ENCODE measurements at places on chromosomes 2 and 18.

DNA sequence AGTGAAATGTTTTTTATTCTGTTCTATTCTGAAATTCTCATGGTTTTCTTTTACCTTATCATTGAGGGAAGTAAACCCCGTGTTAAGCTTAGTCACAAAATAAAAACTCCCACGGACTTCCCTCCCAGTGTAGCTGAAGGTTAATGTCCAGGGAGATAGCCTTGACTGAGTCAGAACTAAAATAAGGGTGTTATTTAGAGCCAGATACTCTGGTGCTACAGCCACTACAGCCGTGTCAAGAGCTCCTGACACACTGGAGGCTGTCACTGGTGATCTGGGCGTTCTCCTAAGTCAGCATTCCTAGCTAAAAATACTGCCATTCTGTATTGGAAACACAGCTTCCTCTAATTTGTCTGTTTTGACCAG lies 82.0 kb upstream of the RANBP2 start:
- peak; percentile 67 for DNase-seq

- DNase-seq, result no peak
These were observed 460.9 kb downstream of the RIT2 start for GRCh38 chr18:42654556-42654955.

DNA sequence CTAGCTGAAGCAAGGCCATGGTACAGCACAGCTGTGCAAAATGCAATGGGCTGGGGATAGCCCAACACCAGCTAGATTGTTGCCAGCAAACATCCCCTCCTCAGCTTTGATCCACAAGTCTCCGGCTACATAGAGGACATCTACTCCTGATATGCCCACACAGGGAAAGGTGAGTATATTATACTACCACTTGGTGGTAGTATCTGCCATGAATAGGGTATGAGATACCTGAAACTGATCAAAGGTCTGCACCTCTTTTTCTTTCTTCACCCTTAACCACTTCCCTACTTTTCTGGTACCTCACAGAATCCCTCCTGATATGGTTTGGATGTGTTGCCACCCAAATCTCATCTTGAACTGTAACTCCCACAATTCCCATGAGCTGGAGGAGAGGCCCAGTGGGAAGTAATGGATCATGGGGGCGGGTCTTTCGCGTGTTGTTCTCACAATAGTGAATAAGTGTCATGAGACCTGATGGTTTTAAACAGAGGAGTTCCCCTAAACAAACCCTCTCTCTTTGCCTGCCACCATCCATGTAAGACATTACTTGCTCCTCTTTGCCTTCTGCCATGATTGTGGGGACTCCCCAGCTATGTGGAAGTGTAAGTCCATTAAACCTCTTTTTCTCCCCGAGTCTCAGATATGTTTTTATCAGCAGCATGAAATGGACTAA lies 279.6 kb downstream of the TXNL1 start:
- no peak for DNase-seq

GRCh38 chr2:196719110-196719872 lies 79.8 kb downstream of the CCDC150 start:
- no peak for DNase-seq

DNA sequence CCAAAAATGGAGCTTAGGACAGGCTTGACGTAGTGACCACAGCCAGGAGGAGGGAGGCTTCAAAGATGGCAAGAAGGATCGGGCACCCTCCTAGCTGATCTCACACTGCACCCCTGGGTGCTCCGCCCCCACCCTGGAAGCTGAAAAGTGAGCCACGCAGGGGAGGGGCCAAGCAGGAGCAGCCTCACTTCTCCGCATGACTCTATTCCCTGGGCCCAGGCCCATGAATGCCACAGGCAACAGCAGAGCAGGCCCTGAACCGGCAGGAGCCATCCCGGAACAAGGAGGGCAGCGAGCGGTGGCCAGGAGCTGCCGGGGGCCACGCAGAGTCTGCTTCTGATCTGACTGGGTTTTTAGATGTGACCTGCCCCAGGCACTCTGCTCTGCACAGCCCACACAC lies 30.0 kb downstream of the BIN1 start:
- no peak for DNase-seq

DNA sequence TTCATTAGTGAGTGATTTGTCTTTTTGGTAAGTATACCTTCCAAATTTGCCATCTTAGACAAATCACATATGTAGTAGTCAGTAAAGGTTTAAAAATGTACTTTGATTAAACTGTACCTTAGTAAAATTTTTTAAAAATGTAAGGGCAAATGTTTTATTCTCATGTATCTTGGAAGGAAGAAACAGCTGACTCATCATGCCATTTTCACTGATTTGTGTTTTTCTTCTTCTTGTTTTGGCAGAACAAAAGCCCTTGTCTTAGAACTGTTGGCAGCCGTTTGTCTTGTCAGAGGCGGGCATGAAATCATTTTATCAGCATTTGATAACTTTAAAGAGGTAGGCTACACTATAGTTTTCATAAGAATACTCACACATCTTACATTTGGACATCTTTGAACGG lies 136.5 kb downstream of the PRPF40A start:
- no peak for DNase-seq

- DNase-seq, result no peak
These were observed 47.7 kb upstream of the SMIM21 start for GRCh38 chr18:75475228-75475627.

DNA sequence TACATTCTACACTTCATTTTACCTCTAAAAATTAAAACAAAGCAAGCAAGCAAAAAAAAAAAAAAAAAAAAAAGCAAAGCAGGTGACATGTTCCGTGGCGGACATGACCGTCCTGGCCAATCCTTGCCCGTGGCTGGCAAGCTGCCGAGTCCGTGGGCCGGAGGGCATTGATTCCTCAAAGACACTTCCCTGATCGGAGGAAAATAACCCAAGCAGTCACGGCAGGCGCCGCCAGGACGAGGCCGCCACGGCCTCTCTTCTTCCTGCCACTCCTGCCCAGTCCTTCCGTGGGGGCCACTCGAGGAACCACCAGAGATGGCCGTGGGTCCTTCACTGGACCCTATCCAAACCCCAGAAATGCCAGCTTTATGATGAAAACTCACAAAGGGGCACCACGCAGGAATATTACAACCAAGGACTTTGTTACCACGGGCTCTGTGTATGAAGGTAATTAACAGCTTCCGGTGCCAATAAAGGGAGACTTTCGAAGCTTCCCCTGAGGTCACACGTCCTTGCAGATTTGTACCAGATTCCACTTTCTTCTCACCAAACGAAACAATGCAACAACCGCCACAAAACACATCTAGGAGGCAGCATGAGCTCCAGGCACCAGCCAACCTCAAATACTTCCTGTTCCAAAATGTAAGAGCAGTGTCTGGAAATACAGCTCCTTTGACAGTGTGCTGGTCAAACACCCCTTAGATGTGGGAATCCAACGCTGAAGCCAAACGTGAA lies 170.3 kb downstream of the HDAC4 start:
- DNase-seq, result no peak

DNA sequence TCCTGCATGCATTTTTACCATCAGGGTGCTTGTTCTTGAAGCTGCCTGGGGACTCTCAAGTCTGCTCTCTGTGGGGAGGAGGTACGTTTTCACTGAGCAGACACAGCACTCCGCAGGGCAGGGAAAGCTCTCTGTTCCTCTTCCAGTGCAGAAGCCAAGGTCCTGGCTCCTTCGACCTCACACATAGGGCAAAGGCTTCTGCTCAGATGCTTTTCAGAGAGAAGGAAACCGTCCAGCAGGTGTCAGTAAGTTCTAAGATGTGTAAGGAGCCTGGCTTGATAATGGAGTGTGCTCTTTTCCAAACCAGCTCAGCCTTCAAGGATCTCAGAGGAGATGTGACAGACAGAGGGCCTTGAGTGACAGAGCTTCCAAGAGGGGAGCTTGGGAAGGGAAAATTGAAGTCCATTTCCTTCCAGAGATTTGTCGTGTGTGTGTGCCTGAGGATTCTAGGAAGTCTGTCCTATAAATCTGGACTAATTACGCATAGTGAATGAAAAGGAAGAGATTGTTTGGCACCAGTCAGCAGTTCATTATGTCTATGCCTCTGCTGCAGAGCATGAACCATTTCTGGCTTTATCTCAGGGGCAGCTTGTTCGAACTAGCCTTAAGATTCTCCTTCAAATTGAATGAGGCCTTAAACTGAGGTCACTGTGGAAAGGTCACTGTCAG lies 67.3 kb upstream of the UPP2 start:
- peak; percentile 18 for DNase-seq

- no peak for DNase-seq
These were observed 492.3 kb downstream of the NYAP2 start for GRCh38 chr2:225891771-225892170.

- no peak for DNase-seq
These were observed 42.4 kb upstream of the PPM1B start for GRCh38 chr2:44126106-44126797.

DNA sequence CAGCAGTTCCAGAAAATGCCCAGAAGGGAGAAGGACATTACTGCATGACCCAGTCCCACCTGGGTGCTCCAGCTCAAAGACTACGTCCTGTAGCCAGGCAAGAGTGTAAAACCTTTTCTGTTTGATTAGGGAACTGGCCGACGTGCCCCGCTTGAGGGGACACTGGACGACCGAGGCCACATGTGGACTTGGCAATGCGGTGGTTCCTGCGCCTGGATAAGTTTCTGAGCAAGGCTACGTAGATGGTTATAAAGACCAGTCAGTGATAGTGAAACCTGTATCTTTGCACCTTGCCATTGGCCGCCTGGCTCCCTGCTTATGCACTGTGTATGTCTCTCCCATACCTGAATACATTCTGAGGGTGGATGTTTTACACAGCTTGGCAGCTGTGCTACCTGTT lies 567.0 kb upstream of the CRIM1 start:
- no peak for DNase-seq

- DNase-seq, result no peak
These were observed 1359.7 kb upstream of the NRXN1 start for GRCh38 chr2:52391621-52392020.

DNA sequence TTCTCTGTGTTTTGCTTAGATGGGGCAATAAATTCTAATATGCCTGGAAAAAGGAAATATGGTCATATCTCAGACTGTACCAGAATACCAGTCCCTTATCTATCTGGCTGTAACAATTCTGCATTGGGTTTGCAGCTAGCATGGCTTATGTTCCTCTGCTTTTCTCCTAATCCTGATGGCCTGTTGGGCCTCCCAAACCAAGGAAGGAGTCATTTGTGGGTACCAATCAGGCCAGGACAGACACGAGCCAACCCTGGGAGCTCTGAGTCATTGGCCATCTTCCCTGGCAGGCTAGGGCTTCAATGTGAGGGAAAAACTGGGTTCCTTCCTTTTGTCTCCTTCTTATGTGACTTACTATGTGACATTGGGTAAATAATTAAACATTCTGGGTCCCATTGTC lies 12.0 kb downstream of the SMARCAL1 start:
- DNase-seq, result no peak

DNA sequence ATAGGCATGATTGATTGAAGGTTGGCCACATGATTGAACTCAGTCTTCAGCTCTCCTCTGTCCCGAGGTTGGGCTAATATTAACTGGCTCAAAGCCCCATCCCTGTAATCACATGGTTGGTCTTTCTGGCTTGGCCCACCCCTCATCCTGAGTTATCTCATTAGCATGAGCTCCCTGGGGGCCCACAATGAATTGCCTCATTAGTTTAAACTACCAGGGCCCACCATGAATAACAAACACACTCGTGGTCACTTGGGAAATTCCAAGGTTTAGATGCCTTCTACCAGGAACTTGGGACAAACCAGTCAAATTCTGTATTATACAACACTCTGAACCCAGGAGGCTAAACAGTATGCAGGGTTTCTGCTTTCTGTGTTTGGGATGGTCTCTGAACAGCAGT lies 121.7 kb upstream of the B3GNT2 start:
- no peak for DNase-seq

DNA sequence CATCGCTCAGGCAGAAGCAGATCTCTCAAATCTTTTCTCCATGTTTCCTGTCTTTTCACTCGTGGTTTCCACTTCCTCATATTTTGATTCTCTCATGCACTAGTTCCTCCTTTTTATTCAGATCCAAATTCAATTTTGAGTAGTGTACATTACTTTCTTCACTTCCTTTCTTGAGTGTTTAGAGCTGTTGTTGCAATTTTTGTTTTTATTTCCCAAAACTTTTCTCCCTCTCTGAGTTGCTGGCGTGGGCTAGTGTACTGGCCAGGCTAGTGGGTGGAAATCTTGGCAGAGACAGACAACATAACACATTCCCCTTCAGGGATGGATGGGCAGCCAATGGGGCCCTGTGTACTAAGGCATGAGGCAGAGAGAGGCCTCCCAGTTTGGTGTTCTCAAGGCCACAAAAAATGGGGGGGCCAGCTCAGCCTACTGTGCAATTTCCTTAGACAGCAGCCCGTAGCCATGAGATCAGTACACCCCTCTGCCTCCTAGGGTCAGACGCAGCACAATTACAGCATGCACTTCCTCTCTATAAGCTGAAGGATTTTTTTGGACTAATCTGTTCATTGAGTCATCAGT lies 145.1 kb upstream of the PID1 start:
- peak; percentile 65 for DNase-seq

GRCh38 chr18:3494569-3494968 lies 44.6 kb downstream of the TGIF1 start:
- no peak for DNase-seq

DNA sequence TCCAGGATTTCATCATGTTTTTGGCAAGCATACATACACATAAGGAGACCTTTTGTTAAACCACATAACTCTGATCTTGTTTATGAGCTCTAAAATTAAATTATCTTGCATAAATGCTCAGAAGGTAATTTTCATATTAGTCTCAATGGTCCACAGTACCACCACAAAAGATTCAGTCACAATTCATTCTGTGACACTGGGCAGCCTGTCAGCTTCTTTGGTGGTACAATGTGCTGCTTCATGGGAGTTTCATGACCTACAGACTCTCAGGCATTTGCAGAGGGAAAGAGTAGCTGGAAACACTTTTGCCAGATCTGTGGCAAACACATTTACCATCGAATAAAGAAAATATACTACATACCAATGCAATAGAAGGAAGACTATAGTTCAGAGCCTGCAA lies 51.3 kb upstream of the ZNF397 start:
- DNase-seq, result no peak
